ENCODE measurements at places on chromosomes 5 and 9.

GRCh38 chr5:172603251-172603806 is 37.7 kb upstream of the NEURL1B start:
- no peak for DNase-seq

DNA sequence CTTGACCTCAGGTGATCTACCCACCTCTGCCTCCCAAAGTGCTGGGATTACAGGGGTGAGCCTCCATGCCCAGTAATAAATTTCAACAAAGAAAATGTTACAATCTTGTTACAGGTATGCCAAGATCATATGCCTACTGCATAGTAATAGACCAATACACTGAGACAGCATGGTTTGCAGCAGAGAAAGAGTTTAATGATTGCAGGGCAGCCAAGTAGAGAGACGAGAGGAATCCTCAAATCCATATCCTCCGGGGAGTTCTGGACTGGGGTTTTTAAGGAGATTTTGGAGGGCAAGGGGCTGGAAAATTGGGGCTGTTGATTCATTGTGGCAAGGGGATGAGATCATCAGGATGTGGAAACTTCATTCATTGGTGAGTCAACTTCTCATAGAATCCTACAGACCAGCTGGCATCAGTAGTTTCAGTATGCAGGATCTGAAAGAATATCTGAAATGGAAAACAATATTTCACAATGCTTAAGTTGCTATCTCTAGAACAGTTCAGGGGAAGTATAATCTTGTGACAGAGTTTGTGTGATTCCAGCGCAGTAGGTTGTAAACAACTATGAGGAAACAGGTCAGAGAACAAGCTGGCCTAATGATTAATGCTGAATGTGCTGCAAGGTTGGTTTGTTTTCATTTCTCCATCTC is 14.8 kb upstream of the TUT7 start:
- DNase-seq, result no peak

DNA sequence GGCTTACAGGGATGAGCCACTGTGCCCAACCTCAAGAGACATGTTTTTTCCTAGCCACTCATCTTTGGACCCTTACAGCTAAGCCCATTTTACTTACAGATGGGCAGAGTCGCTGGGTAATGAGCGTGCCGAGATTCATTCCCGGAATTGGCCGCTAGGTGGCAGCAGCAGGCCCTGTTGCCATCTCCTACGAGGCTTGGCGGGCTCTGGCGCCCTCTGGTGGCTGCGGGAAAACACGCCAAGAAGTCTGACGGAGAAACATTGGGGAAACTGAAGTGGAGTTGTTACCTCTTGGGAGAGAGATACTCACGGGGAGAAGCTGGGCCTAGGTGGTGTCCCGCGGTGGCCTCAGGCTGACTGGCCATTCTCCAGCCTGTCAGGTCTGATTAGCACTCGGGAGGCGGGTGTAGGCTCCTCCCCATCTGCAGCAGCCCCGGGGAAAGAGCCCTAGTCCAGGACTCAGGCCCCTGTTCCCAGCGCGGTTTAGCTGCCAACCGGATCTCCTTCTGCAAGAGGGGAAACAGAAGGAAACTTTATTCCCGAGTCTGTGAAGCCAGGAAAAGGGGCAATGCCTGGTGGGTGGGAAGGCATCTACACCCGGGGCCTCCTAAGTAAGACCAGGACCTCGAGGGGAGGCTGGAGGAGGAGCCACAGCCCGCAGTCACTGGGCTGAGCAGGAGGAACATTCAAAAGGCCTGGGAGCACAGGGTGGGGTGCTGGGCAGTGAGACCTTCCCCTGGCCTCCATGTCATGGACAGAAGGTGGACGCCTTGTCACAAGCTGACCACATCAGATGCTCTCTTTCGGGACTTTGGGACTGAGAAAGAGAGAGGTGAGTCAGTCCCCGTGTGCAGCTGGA is 9.7 kb downstream of the PTGES2 start:
- peak; percentile 96 for DNase-seq

DNA sequence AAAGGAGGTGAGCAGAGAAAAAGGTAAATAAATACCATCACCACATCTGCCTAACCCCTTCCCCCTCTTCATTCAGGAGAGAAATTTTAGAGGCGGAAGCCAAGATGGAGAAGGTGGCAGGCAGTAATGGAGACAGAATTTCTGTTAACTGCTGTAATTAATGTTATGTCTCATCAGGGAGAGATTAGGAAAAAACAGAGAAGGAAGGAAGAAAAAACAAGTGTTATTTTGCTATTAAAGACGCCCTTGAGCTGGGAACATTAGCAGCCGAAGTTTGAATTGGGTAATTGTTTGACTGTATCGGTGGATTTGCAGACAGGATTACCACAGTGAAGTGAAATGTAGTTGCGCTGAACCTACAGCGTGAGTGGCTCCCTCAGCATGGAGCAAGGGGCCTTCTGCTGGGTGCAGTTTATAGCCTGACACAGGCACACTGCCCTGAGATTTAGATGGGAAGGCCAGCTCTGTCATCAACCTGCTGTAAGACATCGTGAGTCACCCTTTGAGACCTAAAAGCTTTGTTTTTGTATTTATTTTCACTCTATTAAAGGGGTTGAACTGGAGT is 136.3 kb downstream of the ASTN2 start:
- no peak for DNase-seq

DNA sequence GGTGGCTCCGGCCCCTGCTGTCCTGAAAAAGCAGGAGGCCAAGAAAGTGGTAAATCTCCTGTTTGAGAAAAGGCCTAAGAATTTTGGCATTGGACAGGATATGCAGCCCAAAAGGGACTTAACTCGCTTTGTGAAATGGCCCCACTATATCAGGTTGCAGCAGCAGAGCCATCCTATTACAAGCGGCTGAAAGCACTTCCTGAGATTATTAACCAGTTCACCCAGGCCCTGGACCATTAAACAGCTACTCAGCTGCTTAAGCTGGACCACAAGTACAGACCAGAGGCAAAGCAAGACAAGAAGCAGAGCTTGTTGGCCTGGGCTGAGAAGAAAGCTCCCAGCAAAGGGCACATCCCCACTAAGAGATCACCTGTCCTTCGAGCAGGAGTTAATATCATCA is 89.7 kb downstream of the MLLT3 start:
- no peak for DNase-seq

GRCh38 chr9:112086627-112087026 is 88.5 kb downstream of the SUSD1 start:
- no peak for DNase-seq

- DNase-seq, result no peak
Observed at GRCh38 chr9:29211580-29212396, 1638.5 kb upstream of the C9orf72 start.

DNA sequence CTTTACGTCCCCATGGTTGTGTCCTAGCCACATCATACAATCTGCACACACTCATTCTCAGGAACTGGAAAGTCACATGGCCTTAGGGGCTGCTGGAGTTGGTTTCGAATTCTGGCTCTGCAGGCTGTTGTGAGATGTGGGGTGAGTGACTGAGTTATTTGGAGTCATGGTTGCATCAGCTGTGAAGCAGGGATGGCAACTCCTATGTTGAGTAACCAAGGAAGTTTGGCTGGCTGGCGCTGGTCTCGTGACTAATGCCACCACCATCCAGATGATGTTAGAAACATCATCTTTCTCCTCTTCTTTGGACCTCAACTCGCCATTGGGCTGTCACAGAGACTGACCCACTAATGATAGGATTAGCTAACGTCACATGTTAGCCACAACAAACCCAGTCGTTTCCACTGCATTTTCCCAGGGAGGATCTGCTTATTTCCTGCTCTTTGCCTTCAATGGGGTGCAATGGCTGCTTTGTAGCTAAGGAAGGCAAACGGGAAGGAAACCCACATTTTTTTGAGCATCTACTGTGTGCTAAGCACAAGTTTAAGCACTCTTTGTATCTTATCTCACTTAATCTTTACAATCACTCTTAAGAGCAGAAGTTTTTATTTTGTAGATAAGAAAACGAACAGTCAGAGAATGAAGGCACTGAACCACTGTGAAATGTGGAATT is 78.1 kb upstream of the UBTD2 start:
- no peak for DNase-seq

GRCh38 chr5:65668696-65669095 is 43.9 kb downstream of the SHLD3 start:
- DNase-seq, result no peak

GRCh38 chr5:52132053-52132452 is 655.7 kb upstream of the ITGA1 start:
- no peak for DNase-seq
